Prostate gland (tissue), 2 donors: ENCODE measurements at places on chromosomes 3 and 15. TPM values are rescaled to one million over a fixed set of nuclear protein-coding genes. Genes with fewer than 3 reads are reported as not detected.

PRKCI gene
- total RNA-seq = 74.4 TPM

- H3K36me3 ChIP-seq = no peaks in the 10 kb centered on the region
- no peak for DNase-seq
- no peak overlapping the region for H3K4me3 ChIP-seq
- H3K27ac ChIP-seq = no peak overlapping the region
- H3K4me1 ChIP-seq = no peaks in the 10 kb centered on the region
Observed at GRCh38 chr3:193655831-193656433, 62.9 kb downstream of the OPA1 start.

DNA sequence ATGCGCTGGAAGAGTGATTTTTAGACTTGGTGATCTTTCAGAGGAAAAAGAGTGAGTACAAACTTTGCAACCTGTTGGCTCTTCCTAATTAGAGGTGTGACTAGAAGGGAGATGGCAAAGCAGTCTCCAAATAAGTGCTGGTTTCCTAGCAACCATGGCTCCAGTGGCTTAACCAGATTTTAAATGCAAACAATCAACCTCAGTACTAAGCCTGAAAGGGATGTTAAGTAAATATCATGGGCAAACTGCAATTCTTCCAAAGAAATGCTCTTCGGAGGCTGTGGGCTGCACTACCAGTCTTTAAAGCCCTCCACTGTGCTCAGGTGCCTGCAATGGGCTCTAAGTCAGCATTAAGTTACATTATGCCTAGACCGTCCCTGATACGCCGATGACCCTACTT is 678.1 kb upstream of the CCDC54 start:
- H3K4me3 ChIP-seq = no peak overlapping the region
- H3K4me1 ChIP-seq = no peaks in the 10 kb centered on the region
- DNase-seq = no peak
- H3K27ac ChIP-seq = no peak overlapping the region
- no peaks in the 10 kb centered on the region for H3K27me3 ChIP-seq

DNA sequence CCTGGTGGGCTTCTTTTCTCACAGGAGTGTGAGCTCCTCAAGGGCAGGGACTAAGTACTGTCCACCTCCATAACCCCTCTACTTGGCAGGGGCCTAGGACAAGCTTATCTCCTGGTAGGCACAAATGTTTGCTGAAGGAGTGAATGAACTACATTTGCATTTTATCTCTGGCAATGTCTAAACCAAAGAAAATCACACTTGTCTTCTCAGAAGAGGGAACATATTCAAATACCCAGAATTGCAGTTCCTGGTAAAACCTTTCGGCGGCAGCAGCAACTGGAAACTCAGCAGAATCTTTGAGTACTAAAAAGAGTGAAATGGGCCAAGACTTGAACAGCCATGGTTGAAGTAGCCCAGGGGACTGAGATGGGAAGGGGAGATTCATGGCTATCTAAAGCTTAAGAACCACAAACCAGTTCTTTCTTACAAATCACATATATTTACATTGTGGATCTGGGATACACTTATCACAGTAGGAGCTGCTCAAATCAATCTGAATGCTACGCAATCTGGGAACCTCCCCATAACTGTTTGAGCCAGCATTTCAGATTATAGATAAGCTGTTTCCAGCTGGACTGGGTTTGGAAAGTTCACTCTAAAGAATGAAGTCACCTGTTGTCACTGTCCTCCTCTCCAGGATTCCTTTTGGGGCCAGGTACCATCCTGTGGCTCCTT is 18.7 kb upstream of the PTPN9 start:
- no peaks in the 10 kb centered on the region for H3K4me1 ChIP-seq
- no peak overlapping the region for H3K27ac ChIP-seq
- H3K36me3 ChIP-seq = no peaks in the 10 kb centered on the region
- no peak for DNase-seq
- no peaks in the 10 kb centered on the region for H3K27me3 ChIP-seq

DNA sequence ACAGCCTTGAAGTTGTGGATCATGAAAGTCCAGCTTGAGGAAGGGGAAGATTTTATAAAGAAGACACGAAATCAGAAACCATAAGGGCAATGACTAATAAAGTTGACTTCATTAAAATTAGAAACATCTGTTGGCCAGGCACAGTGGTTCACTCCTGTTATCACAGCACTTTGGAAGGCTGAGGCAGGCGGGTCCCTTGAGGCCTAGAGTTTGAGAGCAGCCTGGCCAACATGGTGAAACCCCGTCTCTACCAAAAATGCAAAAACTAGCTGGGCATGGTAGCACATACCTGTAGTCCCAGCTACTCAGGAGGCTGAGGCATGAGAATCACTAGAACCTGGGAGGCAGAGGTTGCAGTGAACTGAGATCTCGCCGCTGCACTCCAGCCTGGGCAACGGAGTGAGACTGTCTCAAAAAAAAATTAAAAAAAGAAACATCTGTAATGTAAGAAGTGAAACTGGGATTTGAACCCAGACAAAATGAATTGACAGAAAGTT is 7.9 kb upstream of the UBXN7 start:
- no peak overlapping the region for H3K4me3 ChIP-seq
- H3K27ac ChIP-seq = no peak overlapping the region
- no peaks in the 10 kb centered on the region for H3K36me3 ChIP-seq
- no peak for DNase-seq
- no peaks in the 10 kb centered on the region for H3K4me1 ChIP-seq

DNA sequence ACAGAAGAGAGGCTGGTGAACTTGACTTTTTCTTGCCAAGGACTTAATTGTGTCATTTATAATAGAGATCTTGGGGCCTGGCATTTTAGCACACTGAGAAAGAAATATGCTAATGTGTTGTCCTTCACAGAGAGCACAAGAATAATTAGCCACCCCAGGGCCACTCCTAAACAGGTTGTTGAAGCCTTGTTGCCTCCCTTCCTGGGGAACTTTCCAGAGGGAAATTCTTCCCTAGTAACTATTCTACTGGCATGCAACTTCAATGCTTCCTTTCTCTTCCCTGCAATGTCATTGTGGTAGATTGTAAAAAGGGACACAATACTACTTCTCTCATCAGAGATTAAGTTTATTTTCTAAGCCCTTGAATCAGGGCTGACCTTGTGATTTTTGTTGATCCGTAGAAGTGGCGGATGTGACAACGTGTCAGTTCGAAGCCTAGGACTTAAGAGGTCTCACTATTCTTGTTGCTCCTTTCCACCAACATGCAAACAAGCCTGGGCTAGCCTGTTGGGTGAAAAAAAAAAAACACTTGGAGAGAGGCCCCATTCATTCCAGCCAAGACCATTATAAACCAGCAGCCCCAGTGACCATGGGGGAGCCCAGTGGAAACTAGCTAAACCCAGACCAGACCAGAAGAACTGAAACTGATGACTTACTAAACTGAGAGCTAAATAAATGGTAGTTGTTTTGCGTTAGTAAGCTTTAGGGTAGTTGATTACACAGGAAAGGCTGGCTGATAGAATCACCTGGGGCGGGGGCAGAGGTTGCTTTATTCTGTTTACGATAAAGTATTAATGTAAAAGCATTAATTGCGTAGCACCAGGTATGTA is 287.2 kb downstream of the SHQ1 start:
- H3K36me3 ChIP-seq = no peaks in the 10 kb centered on the region
- no peaks in the 10 kb centered on the region for H3K4me1 ChIP-seq
- H3K4me3 ChIP-seq = no peak overlapping the region
- no peak overlapping the region for H3K27ac ChIP-seq
- H3K27me3 ChIP-seq = no peaks in the 10 kb centered on the region

GRCh38 chr3:142077155-142077858 is 72.0 kb downstream of the TFDP2 start:
- no peaks in the 10 kb centered on the region for H3K4me1 ChIP-seq
- H3K27ac ChIP-seq = no peak overlapping the region
- H3K27me3 ChIP-seq = no peaks in the 10 kb centered on the region
- H3K36me3 ChIP-seq = no peaks in the 10 kb centered on the region
- no peak overlapping the region for H3K4me3 ChIP-seq

ARL14 gene
- total RNA-seq = not detected

DNA sequence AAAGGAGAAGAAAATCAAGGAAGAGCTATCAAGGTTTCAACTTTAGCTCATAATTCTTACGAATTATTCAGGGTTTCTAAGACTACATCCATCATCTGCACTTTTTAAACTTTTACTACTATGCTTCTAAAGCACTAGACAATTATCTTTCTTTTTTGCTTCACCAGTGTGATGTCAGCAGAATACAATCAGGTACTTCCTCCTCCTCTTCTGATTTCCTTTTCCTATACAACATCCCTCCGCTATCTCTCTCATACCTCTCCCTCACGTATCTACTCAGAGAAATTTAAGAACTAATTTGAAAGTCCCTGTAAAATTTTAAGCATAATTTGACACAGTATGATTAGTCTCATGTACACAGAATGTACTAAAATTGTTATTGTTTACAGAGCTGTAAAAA is 47.3 kb upstream of the USP50 start:
- DNase-seq = no peak
- H3K27ac ChIP-seq = no peak overlapping the region
- no peak overlapping the region for H3K4me3 ChIP-seq
- H3K36me3 ChIP-seq = peaks cover 6% of the 10 kb centered on the region
- H3K27me3 ChIP-seq = no peaks in the 10 kb centered on the region
- H3K4me1 ChIP-seq = no peaks in the 10 kb centered on the region

SKIC8 gene
- 109 TPM for total RNA-seq

- no peaks in the 10 kb centered on the region for H3K27me3 ChIP-seq
- DNase-seq = no peak
- no peaks in the 10 kb centered on the region for H3K36me3 ChIP-seq
- H3K27ac ChIP-seq = no peak overlapping the region
- no peak overlapping the region for H3K4me3 ChIP-seq
- H3K4me1 ChIP-seq = no peaks in the 10 kb centered on the region
Observed at GRCh38 chr15:73190189-73190601, 137.9 kb downstream of the NEO1 start.

CNTN4 gene
- total RNA-seq = 1.5 TPM

TMCO5A gene
- 2.8 TPM for total RNA-seq

DNA sequence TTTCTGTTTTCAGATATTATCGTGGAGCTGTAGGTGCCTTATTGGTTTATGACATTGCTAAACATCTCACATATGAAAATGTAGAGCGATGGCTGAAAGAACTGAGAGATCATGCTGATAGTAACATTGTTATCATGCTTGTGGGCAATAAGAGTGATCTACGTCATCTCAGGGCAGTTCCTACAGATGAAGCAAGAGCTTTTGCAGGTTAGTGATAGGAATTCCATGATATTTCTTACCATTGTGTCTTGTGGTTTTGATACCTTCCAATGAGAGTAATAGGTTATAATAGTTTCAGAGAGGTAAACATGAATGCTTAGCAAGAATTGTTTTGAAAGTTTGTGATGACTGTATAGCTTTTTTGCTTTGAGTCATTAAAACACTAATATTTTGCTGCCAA is 8.5 kb downstream of the RAB11A start:
- H3K4me3 ChIP-seq = no peak overlapping the region
- H3K4me1 ChIP-seq = no peaks in the 10 kb centered on the region
- no peaks in the 10 kb centered on the region for H3K36me3 ChIP-seq
- no peak overlapping the region for H3K27ac ChIP-seq
- H3K27me3 ChIP-seq = no peaks in the 10 kb centered on the region

DNA sequence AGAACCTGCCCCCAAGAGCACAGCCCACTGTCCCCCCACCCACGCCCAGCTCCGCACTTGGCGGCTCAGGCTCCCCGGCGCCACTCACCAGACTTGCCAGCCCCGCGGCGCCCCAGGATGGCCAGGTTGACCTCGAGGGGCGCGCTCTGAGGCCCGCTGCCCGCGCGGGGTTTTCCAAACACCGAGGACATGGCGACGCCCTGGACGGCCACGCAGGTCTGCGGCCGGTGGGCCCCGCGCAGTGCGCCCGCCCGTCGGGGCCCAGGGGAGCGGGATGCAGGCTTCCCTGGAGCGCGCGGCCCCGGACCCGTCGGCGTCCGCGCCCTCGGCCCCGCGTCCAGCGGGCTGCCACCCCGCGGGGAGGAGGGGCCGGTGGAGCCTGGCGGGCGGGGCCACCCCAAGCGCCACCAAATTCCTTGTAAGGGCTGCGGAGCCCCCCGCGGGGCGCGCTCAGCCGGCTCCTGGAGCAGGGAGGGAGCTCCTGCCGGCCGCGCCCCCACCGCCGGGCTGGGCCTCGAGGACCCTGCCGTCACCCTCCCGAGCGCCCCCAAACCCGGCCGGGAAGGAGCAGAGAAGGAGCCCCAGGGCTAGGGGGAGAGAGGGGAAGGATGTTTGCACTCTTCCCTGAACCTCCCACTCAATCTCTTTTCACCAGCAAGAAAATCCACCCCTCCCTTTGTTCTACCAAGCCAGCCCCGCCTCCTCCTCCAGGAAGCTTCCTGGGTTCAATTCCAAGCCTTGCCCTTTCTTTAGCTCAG is at the start of gene RASL12:
TSS of gene RASL12 (minus strand) at position 347 of the 758 bp plus-strand sequence. CDS start at position 191, 156 bp downstream.
- peak within 1 kb of the TSS; percentile 78 for H3K27ac ChIP-seq
- H3K4me3 ChIP-seq = peak within 1 kb of the TSS; percentile 42
- no peak for DNase-seq
- H3K4me1 ChIP-seq = no peaks in the 10 kb centered on the region
- H3K36me3 ChIP-seq = no peaks in the 10 kb centered on the region
- H3K27me3 ChIP-seq = peaks cover 2% of the 10 kb centered on the region

CCR1 gene
- 2.5 TPM for total RNA-seq
